ENCODE measurements at places on chromosomes 12 and 14. TPM values are rescaled to one million over a fixed set of nuclear protein-coding genes. Genes with fewer than 3 reads are reported as not detected.

The SLC11A2 gene
- 93.5 TPM for total RNA-seq

The PRKD1 gene
- total RNA-seq = 12.7 TPM

DNA sequence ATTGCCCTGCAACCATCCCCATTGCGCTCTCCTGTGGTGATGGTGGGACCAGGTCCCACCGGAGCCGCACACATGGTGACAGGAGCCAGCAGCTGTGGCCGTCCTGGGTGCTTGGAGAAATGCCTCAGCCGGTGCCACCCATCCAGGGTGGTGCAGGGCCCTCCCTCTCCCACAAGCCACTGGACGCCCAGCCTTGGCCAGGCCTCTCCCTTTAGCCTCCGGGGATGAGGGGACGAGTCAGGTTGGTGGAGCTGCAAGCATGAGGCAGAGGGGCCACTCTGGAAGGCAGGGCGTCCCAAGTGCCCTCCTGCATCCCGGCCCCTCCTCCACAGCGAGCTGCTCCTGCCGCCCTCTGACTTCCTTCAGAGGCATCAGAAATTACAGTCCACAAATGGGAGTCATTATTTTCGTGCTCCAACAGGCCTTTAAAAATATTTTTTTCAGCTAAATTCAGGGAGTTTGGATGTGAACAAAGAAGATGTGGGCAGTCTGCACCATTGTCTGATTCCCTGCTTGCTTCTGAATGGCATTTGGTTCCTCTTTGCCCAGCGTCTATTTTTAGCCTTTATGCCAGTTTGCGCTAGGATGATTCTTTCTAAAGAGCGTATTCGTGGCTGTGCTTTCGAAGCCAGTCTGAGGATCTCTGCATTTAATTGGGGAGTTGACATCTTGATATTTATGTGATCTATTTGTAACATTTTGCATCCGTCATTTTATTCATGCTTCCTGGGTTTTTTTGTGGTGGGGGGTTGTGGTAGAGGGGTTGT, 189.4 kb downstream of the ADGRD1 start:
- H3K4me1 ChIP-seq = no peaks in the 10 kb centered on the region
- H3K27ac ChIP-seq = no peak overlapping the region
- H3K4me3 ChIP-seq = no peak overlapping the region
- DNase-seq = no peak

DNA sequence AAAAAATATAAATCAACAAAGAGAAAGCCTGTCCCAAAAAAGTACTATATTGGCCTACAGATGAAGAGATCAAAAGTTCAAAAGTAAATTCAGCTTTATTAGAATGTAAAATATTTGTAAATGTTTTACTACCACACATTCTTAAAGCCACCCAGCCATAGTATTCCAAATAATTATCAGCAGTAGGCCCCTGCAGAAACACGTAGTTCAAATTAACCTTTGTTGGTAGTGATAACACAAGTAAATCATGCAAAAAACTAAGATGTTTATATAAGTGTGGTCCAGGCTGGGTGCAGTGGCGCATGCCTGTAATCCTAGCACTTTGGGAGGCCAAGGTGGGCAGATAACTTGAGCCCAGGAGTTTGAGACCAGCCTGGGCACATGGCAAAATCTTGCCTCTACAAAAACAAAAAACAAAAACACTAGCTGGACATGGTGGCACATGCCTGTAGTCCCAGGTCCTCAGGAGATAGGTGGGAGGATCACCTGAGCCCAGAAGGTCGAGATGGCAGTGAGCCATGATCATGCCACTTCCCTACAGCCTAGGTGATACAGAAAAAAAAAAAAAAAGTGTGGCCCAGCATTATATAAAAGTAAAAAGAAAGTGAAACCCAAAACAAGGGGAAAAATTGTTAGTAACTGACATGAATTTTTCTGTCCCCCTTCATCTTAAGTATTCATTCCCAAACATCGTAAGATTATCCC, 17.9 kb downstream of the SPTLC2 start:
- peaks cover 42% of the 10 kb centered on the region for H3K4me1 ChIP-seq
- no peaks in the 10 kb centered on the region for H3K27me3 ChIP-seq
- H3K27ac ChIP-seq = no peak overlapping the region
- DNase-seq = no peak
- H3K4me3 ChIP-seq = no peak overlapping the region

DNA sequence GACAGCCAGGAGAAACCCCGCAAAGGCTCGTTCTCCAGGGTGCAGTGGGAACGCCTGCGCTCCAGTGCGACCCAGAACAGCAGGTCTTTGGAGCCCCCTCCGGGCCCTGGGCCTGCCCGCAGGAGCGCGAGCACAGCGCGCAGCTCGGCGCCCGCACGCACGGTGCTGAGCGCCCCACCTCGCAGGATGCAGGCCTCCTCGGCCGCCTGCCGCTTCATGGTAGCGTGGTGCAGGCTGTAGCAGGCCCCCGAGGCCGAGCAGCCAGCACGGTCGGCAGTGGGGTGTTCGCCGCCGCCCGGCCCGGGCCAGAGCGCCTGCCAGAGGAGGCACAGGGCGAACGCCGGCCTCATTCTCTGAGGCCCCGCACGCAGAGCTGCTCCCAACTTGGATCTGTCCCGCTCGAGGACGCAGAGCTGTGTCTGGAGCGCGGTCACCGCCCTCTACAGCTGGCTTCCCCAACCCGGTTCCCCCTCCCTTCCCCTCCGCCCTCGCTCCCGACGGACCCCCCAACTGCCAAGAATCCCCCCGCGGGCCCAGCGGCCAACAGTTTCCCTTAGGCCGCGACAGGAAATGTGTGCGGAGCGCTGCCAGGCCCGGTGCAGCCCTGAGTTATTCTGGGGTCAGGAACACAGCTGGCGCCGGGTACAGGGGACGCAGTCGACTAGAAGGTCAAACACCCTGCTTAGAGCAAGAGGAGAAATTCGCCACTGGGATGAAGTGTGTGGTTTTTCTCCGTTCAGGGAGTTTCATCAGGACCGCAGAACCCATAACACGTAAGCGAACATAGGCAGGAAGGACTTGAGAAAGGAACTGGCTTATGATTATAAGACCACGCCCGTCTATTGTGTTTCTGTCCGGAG, at the start of gene CLEC14A:
Gene CLEC14A, minus strand, starts transcription at position 421 of the 860 bp plus-strand sequence. Its CDS starts 71 bp downstream, at position 350.
- peak within 1 kb of the TSS; percentile 61 for H3K4me3 ChIP-seq
- peak within 1 kb of the TSS; percentile 92 for H3K27ac ChIP-seq
- no peaks in the 10 kb centered on the region for H3K27me3 ChIP-seq
- peak; percentile 85 for DNase-seq

GRCh38 chr12:102939670-102940222, 17.7 kb upstream of the ASCL1 start:
- no peaks in the 10 kb centered on the region for H3K36me3 ChIP-seq
- no peak for DNase-seq
- no peak overlapping the region for H3K4me3 ChIP-seq
- no peak overlapping the region for H3K27ac ChIP-seq
- H3K27me3 ChIP-seq = no peaks in the 10 kb centered on the region
- no peaks in the 10 kb centered on the region for H3K4me1 ChIP-seq

- no peaks in the 10 kb centered on the region for H3K27me3 ChIP-seq
- DNase-seq = no peak
- no peak overlapping the region for H3K4me3 ChIP-seq
- no peaks in the 10 kb centered on the region for H3K4me1 ChIP-seq
- no peak overlapping the region for H3K27ac ChIP-seq
These were observed 18.9 kb upstream of the COCH start for GRCh38 chr14:30855345-30856037.

Measured in upper lobe of left lung (tissue), 6 donors.